ENCODE measurements at places on chromosomes 5 and 9.

DNA sequence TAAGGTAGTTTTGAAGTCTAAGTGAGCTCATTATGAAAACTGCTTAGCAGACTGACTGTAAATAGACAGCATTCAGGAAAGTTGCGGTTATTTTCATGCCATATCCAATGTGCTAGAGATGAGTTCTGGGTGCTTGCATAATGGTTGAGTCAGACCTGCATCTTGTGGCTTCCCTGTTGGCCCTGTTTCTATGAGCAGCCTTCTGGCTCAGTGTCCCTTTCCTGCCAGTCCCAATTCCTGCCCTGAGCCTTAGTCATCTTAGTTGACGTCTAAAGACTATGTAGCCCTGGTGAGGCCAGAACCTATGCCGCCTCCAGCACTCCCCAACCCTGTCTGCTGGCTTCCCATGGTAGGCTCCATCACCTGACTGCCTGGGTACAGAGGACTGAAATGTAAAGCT is 76.3 kb upstream of the TNFSF8 start:
- DNase-seq: no peak

- no peak for DNase-seq
Measured at GRCh38 chr5:155954701-155955445, 372.1 kb upstream of the SGCD start.

DNA sequence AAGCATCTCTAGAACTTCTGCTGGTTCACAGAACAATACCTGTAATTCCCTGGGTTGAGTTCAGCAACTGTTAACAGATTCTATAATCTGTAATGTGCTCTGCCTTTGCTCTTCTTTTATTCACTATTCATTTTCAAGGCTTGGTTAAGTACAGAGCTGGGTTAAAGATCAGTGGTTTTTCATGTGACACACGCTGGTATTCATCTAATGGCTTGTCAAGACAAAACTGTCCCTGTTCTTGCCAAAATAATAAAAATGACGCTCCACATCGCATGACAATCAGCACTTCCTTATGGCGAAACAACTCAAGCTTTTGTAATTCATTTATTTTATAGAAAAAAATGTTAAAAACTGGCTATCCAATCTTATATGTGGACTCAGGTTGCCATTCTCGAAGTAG is 137.9 kb downstream of the BNC2 start:
- no peak for DNase-seq

GRCh38 chr9:77834898-77835488 is 186.9 kb upstream of the GNA14 start:
- no peak for DNase-seq

DNA sequence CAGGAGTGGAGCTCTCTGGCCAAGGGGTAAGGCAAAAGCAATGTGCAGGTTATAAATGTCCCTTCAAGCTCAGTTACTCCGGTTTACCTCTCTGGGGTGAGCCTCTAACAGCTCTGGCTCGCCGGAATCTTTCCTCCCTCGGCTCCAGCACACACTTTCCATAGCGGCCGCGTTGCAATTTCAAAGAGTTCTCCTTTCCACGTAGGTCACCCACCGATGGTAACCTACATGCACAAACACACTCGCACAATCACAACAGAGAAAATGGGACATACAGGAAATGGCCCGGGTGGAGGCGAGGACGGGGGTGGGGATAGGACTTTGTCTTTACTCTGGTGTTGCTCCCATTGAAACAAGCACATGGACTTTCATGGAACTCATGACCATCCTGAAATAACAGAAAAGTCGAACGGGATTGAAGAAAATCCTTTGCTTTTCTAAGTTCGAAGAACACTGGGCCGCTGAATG is 1.2 kb downstream of the LHFPL2 start:
- no peak for DNase-seq

DNA sequence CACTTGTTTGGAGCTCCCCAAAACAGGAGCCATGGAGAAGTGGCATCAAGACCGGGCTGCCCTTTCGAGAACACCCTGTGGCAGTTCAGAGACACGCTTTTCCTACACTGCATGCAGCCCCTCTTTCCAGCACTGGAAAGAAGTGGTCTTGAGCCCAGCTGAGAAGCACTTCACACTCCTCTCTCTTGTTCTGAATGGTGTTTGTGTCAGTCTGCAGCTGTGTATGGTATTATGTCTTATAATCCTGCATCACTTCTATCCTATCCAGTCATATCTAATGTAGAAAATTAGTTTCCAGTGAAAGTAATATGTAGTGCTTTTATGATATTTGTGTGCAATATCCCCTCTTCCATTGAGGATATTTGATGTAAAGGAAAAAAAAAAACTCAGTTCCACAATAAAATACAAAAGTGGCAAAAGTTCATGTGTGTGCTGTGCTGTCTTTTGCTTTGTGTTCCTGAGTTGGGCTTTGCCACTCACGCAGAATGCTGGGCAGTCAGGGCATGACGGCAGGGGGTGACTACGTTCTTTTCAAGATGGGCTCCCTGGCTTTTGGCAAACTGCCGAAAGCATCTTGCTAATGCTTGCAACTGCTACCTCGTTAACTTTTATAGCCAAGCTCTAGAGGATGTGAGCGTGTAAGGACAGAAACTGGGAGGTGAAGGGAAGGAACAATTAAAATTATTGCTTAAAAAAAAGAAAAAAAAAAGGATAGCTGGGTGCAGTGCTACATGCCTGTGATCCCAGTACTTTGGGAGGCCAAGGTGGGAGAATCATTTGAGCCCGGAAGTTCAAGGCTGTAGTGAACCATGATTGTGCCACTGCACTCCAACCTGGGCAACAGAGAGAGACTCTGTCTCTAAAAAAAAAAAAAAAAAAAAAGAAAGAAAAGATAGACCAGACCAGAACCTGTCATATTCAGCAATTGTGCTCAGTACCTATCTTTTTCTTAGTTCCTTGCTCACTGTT is 102.2 kb downstream of the MAP1B start:
- DNase-seq: no peak

DNA sequence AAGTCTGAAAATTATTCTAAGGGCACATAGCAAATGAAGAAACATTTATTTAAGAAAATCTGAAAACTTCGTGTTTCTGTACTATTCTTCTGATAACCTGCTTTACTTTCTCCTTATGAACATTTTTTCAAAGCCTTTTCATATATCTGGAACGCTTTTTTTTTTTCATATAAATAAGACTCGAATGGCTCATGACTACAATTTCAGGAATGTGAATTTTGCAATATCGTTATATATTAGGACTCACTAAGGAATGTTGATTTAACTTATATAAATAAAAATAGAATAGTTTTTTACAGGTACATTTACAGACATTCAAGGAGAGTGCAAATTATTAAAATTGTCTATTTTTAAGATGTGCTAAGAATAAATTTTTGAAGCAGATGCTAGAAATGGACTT is 42.9 kb downstream of the GPBP1 start:
- no peak for DNase-seq

- no peak for DNase-seq
Measured at GRCh38 chr9:114690308-114690707, 8.3 kb upstream of the TEX48 start.

DNA sequence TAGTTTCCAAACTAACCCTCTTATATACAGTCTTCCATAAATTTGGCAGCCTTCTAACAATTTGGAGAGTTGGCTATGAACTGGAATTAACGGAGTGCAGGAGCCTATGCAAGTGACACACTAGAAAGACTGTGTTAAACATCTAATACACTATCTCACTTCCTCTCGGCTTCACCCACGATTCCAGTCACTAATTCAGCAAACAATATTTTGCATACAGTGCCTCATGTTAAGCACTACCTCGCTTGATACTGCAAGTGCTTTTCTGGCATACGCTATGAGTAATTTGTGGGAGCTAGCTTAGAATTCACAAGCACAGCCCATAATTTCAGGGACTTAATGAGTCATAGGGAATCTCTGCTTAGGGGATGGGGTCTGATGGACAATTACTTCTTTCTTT is 102.5 kb downstream of the ST8SIA4 start:
- no peak for DNase-seq

DNA sequence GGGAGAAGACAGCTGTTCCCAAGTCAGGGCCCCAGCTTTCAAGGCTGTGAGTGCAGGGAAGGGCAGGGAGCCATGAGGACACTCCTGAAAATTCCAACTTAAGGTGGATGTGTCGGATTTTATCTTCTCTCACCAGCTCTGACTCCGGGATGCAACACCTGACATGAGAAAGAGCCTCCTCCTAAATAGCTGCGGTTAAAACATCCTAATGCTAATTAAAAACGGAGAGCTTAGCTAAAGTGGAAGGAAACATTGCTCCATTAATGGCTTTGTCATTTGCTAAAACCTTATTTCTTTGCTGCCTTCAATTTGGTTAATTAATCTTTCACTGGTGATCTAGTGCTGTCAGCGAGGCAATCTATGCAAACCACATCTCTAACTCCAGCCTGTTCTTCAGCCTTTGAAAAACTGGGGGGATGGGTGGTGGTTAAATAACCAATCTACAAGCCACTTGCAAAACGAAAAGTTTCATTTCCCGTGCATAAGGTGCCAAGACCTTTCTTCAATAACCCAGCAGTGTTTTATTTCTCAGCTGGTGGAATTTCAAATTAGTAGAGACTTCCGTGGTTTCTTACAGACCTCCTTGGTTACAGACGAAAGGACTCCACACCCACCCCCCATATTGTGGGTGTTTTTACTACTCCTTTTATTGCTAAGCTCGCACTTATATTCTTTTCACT is 379.6 kb downstream of the MLLT3 start:
- no peak for DNase-seq

DNA sequence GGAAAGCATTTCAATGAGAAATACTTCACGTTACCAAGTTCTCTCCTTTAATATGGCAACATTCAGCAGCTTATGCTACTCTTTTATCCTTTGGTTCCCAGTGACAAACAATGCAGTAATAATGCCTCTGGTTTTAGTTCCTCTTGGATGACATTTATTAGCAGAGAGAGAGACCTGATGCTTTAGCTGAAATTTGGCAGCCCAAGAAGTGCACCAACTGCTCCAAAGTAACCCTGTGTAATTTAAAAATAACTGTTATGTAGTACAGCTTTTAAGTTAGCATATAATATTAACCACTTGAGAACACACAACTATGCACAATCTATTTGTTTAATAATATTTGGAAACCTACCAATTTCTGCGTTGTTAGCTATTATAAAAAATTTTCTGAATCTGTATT is 21.8 kb downstream of the PANK3 start:
- DNase-seq: no peak

DNA sequence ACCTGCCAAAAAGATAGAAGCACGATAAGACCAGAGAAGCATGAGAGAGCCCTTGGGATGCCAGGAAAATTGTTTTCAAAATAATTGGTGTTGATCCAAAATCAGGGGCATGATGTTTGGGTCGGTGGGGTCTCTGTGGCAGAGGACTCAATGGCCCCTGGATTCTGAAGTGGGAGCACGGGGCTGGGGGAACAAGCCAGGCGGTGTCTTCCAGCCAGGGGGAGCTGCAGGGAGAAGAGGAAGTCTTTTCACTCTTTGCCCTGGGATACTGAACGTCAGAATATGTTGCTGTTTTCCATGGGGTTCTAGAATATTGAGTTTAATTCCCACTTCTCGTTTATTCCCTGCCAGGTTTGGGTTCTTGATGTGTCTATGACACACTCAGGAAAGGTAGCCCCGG is 20.4 kb downstream of the TSPAN17 start:
- DNase-seq: peak; percentile 5

DNA sequence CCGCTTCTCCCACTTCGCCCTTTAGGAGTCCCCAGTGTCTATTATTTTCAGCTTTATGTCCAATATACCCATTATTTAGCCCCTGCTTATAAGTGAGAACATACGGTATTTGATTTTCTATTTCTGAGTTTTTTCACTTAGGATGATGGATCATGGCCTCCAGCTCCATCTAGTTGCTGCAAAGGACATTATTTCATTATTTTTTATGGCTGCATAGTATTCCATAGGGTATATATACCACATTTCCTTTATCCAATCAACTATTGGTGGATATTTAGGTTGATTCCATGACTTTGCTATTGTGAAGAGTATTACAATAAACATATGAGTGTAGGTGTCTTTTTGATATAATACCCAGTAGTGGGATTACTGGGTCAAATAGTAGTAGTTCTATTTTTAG is 162.9 kb downstream of the FER start:
- no peak for DNase-seq

DNA sequence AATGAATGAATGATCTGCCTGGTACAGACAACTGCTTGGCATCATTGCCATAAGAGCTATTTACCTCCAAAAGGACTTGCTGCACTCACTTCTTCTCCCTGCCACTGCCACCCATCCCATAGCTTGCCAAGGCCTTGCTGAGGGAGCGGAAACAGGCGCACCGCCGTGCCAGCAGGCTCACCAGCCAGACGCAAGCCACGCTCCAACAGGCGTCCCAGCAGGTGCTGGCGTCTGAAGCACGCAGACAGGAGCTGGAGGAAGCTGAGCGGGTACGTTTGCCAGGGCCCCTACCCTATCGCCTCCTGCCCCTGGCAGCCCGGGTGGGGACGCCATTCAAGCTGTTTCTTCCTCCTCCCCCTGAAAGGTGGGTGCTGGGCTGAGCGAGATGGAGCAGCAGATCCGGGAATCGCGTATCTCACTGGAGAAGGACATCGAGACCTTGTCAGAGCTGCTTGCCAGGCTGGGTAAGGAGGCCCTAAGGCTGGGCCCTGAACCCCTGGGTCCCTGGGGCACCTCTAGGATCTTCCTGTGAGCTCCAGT is 8.9 kb upstream of the AIF1L start:
- no peak for DNase-seq

DNA sequence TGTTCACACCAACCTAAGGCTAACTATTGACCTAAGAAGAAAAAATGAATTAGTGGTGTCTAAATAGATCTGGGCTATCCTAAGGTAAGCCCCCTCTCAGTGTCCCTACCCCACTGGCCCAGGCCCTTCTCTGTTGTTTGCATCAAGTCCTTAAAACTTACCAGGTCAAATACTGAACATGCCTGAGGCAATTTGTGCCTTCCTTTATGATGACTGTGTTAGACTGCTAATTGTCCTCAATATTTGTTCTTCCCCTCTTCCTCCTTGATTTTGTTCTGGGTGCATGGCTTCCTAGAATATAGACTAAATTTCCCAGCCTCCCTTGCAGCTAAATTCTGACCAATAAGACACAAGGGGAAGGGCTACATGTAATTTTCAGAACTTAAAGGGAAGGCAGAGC is 199.9 kb downstream of the ADAMTS12 start:
- no peak for DNase-seq

DNA sequence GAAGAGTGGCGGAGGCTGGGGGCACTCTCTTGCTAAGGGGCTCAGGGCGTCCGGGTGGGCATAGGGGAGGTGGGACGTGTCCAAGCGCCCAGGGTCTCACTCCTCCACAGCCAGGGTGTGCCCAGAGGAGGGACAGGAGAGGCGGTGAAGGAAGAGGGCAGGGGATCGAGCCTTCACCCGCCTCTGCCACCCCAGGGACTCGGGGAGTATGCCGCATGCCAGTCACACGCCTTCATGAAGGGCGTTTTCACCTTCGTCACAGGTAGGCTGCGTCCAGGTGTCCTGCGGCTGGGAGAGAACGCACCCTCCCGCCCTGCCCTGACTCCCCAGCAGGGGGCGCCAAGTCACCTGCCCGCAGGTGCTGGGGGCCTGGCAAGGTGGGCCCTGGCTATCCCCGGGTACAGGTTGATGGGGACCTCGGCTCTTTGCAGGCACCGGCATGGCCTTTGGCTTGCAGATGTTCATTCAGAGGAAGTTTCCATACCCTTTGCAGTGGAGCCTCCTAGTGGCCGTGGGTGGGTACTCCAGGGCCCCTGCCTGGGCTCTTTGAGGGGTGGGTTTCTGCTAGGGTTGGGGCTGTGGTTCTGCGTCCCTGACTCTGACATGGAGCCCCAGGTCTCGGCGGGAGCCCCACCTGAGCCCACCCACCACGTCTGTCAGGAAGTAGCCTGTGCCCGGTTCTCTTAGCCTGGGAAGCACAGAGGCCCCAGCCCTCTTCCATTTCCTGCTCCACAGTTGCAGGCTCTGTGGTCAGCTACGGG is 552 bp downstream of the TMEM141 start:
- peak; percentile 63 for DNase-seq

GRCh38 chr5:148633067-148633377 is 21.3 kb downstream of the HTR4 start:
- no peak for DNase-seq
